CD8-positive, alpha-beta memory T cell (primary cell): ENCODE measurements at places on chromosomes 5 and 9.
A peak's percentile ranks its signal among the peaks of the same experiment; 100 is the strongest.

DNA sequence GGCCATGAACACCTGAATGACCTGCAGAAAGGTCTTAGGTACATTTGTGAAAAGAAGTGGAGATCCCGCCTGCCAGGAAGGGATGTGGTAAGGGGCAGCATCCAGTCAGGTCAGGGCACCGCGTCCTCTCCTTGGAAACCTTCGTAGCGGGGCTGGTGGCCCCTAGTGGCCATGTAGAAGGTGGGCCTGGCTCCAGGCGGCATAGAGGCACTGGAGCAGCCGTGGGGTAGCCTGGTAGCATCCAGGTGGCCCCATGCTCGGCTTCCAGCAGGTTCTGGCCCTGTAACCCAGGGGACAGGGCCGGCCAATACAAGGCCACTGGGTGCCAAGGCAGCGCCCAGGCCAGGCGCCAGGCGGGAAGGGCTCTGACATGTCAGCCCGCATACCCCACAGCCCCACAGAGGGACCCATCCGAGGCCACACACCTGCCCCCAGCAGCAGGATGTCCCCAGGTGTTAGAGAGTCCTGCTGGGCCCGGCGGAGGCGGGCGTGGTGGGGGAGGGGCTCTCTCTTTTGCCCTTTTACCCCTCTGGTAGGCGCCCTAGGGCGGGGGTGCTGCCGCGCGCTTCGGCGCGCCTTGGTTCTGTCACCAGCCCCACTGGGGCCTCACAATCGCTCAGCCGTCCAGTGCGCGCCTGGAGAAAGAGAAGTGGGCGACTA lies 58.3 kb upstream of the SPATA31E1 start:
- no peak overlapping the region for H3K27ac ChIP-seq
- H3K4me3 ChIP-seq = no peak overlapping the region
- no peaks in the 10 kb centered on the region for H3K36me3 ChIP-seq
- H3K27me3 ChIP-seq = no peaks in the 10 kb centered on the region
- H3K4me1 ChIP-seq = no peaks in the 10 kb centered on the region

DNA sequence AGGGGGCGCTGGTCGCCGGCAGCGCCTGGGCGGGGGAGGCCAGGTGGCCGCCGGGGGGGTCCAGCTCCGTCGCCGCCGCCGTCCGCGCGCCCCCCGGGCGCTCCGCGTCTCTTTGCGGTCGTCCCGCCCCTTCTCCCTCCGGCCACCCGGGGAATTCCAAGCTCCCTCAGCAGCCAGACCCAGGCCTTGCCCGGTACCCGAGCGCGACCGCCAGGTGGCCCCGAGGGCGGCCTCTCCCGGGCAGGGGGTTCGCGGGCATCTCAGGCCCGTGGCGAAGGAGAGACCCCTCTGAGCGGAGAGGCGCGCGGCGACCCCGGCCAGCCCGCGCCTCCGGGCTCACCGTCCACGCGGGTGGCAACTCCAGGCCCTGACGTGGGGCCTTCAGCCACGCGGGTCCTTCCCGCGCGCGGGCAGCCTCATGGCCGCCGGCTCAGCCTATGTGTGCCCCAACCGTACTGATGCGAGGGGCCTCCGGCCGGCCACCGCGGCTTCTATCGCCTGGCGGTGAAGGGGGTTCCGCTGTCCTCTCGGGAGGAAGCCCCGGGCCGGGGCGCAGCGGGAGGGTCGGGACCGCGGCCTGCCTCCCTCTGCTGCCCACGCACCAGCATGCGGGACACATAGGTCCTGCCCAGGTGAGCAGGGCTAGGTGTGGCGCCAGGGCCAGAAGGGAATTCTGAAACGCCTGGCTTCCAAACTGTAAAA lies 529 bp upstream of the NRARP start:
- H3K4me1 ChIP-seq = peaks cover 26% of the 10 kb centered on the region
- H3K36me3 ChIP-seq = no peaks in the 10 kb centered on the region
- H3K4me3 ChIP-seq = no peak overlapping the region
- H3K27ac ChIP-seq = peak overlapping the region; percentile 38

DNA sequence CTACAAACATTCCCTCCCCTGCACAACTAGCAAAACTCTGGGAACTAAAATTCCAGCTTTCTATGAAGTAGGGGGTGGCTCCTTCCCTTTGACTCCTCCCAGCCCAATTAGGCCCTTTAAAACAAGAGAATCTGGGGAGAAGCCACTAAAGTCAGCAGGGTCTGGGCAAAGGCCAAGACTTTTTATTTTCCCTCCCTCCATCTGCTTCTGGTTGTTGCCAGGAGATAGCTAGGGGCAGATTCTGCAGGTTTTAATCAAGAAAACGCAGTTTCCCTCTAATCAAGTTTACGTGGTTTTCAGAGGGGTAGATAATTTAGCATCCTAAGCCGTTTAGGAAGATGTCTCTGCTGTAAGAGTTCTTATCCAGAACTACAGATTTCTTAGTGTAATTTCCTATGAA lies 114.5 kb upstream of the CDH6 start:
- no peaks in the 10 kb centered on the region for H3K27me3 ChIP-seq
- no peak overlapping the region for H3K4me3 ChIP-seq
- DNase-seq = no peak
- H3K27ac ChIP-seq = no peak overlapping the region
- no peaks in the 10 kb centered on the region for H3K4me1 ChIP-seq

- no peak overlapping the region for H3K27ac ChIP-seq
- no peak for DNase-seq
- H3K36me3 ChIP-seq = no peaks in the 10 kb centered on the region
- no peak overlapping the region for H3K4me3 ChIP-seq
Observed at GRCh38 chr5:173246511-173246910, 11.5 kb upstream of the NKX2-5 start.

DNA sequence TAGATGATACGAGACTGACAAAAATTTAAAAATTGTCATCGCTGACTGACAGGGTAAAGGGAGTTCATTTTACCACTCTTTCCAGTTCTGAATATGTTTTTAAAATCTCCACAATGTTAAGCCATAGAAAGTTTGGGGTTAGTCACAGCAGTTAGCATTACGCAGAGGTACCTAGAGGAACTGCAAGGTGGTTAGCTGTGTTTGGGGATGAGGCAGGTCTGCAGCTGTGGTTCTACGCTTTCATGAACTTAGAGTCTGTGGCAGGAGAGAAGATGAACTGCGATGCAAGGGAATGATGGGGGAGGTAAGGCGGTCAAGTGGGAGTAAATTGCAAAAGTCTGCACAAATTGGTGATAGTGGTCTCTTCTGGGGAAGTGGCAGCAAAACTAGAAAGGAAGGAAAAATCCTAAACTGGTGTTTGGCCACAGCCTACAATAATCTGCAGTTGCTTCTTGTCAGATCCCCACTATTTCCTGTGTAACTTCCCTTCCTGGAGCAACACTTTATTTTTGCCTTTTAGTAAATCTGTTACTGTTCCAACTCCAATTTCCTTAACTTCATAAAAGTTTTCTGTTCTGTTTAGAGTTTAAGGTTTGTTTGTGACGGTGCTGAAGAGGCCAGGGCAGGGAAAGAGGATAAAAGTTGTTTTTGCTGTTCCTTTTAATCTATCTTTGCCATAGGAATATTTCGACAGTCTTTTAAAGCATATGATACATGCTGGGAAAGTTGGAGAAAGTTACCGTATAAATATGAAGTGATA lies 38.6 kb upstream of the SNX2 start:
- H3K27ac ChIP-seq = no peak overlapping the region

DNA sequence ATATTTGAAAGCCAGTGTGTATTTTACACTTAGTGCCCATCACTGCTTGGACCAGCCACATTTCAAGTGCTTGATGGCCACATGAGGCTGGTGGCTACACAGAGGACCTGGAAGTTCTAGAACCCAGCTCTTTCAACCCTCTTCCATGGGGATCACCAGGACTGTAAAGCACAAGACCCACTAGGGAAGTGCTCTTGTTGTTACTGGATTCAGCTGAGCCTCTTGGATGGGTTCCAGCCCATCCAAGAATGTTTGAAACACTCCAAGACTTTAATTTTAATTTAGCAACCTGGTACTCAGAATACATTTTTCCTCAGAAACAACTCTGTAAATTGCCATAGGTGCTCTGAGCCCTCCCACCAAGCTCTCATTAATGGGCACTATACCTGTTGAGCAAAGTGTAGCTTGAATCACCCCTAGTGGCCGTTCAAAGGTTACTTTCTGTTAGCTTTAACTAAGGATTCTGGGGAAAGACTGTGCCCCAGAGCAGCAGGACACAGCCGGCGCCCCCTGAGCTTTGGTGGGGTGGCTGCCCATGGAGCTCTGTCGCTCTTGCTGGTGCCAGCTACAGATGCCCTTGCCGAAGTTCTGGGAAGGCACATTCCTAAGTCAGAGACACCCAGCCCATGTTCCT lies 212.4 kb downstream of the HSD17B3 start:
- H3K27me3 ChIP-seq = no peaks in the 10 kb centered on the region
- H3K4me3 ChIP-seq = no peak overlapping the region
